ENCODE measurements at places on chromosomes 6 and 20. TPM values are rescaled to one million over a fixed set of nuclear protein-coding genes. Genes with fewer than 3 reads are reported as not detected.

NT5E gene
- 30.6 TPM for total RNA-seq

MSH5 gene
- total RNA-seq = 10.3 TPM

DNA sequence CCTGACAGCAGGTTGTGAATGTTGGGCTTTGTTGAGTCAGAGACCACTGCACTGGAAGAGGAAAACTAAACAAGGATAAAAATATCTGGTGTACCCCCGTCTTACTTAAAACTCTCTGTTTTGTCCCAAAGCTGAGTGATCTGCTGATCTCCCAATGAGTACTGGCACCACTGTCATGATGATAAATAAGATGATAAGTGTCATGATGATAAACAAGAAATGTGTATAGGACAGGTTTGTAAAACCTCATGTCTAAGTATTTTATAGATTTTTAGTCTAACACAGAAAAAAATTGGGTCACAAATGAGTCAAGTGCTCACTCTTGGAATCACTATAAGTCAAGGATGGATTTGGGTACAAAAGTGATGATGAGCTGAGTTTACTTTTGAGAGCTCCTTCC lies 8.5 kb upstream of the SIM1 start:
- DNase-seq = no peak

- no peak for DNase-seq
These were observed 22.7 kb upstream of the MYB start for GRCh38 chr6:135158397-135158796.

DNA sequence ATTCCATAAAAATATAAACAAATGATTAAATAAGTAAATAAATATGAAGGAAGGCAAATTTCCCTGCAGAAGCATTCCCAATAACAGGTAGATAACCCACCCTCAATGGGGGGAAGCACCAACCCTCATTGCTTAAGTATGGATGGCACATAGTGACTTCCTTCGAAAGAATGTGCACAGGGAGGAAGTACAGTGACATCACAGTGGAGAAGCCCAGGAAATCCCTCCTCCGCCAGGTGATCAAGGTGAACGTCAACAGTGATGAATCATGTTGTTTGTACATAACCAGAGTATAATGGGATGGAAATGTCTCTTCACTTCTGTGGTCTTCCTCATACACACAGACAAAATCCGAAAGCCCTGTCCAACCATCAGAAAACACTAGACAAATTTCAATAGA lies 267.9 kb downstream of the THBS2 start:
- no peak for DNase-seq

DNA sequence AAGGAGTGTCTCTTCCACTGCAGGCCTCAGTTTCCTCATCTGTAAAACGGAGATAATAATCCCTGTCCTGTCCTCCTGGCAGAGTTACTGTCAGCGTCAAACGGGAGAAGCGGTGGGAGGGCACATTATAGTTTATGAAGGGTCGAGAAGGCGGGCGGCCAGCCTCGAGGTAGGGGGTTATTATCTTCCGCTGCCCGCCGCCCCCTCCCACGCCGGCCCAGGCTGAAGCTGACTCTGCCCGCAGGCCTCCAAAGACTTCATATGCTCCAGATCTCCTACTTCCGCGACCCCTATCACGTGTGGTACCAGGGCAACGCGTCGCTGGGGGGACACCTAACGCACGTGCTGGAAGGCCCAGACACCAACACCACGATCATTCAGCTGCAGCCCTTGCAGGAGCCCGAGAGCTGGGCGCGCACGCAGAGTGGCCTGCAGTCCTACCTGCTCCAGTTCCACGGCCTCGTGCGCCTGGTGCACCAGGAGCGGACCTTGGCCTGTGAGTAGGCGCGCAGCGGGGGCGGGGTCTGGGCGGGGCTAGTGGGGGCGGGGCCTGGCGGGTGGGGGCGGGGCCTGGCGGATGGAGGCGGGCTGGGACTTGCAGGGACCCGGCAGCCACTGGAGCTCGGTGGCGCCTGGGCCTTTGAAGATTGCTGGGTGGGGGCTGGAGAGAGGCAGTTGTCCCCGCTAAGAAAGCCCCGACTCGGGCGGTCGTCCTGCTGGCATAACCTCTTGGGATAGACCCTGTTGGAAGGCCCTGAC lies 2.8 kb downstream of the PROCR start:
- DNase-seq = no peak

DNA sequence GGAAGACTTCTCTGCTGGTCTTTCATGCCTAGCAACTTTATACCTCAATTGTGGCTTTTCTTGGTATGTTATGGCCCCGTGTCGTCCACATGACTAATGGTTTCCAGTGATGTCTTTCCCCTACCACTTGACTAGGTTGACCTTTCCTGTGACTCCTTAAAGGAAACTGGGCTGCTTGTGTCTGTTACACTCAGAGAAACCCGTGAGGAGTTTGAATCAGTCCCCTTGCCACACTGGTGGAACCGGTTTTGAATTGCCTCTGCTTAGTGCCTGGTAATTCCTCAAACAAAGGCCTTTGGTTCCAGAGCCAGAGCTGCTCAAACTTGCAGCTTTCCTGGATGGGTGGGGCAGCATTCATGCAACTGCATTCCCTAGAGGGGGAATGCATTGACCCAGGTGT lies 21.9 kb downstream of the ECT2L start:
- DNase-seq = no peak

Measured in naive thymus-derived CD4-positive, alpha-beta T cell (primary cell).